Left cardiac atrium (tissue), 4 donors: ENCODE measurements at places on chromosomes 6 and 20. TPM values are rescaled to one million over a fixed set of nuclear protein-coding genes. Genes with fewer than 3 reads are reported as not detected.

The SERINC1 gene
- 191 TPM for total RNA-seq

The GNRH2 gene
- not detected for total RNA-seq

The SIRPD gene
- not detected for total RNA-seq

The RAMACL gene
- 1.6 TPM for total RNA-seq

The GPR6 gene
- total RNA-seq = not detected

The MRAP2 gene
- 1.2 TPM for total RNA-seq

The LRFN2 gene
- not detected for total RNA-seq

The TP53TG5 gene
- 0.68 TPM for total RNA-seq

The CD93 gene
- total RNA-seq = 46.3 TPM

The KHDRBS2 gene
- total RNA-seq = not detected

The SIGLEC1 gene
- 23.9 TPM for total RNA-seq

The IRF4 gene
- 1.6 TPM for total RNA-seq

The GDAP1L1 gene
- total RNA-seq = 0.21 TPM

The SSTR4 gene
- not detected for total RNA-seq

The LBP gene
- 9.0 TPM for total RNA-seq

The XKR7 gene
- not detected for total RNA-seq

The MAN1A1 gene
- 45.0 TPM for total RNA-seq

The SYNDIG1 gene
- total RNA-seq = 16.7 TPM

The ZBTB2 gene
- total RNA-seq = 6.6 TPM

The CDH26 gene
- total RNA-seq = 1.4 TPM

The KIAA0408 gene
- 12.9 TPM for total RNA-seq

The CYP21A2 gene
- total RNA-seq = 10.3 TPM

The SIRPG gene
- total RNA-seq = 0.44 TPM

The NOX3 gene
- not detected for total RNA-seq

The KCNG1 gene
- total RNA-seq = 0.27 TPM

The HTR1B gene
- total RNA-seq = not detected

The TMC2 gene
- not detected for total RNA-seq

The TRIM40 gene
- not detected for total RNA-seq
